ENCODE measurements at places on chromosomes 16 and 17. TPM values are rescaled to one million over a fixed set of nuclear protein-coding genes. Genes with fewer than 3 reads are reported as not detected.

The ABCC11 gene
- total RNA-seq = 1.3 TPM

The USP10 gene
- total RNA-seq = 70.5 TPM

The CD300A gene
- total RNA-seq = 21.0 TPM

The TNFRSF13B gene
- total RNA-seq = 0.34 TPM

GRCh38 chr16:14345512-14346115 lies 274.5 kb downstream of the MRTFB start:
- no peak for DNase-seq

DNA sequence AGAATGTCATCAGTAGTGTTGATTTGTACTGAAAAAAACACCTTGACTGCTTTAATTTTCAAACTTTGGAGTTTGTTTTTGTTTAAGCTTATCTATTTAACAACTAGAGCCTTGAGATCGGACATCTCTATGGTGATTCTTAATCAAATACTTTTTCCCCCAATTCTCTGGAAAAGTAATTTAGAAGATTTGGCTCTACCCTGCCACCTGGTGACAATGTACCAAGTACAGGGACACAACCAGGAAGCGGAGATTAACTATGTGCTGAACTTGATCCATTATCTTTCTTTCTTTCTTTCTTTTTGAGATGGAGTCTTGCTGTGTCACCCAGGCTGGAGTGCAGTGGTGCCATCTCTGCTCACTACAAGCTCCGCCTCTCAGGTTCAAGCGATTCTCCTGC lies 30.8 kb downstream of the USP43 start:
- DNase-seq = peak; percentile 8

GRCh38 chr17:28271431-28271830 lies 47.6 kb upstream of the TMEM97 start:
- no peak for DNase-seq

GRCh38 chr17:50682938-50683337 lies 24.8 kb downstream of the ANKRD40 start:
- no peak for DNase-seq

DNA sequence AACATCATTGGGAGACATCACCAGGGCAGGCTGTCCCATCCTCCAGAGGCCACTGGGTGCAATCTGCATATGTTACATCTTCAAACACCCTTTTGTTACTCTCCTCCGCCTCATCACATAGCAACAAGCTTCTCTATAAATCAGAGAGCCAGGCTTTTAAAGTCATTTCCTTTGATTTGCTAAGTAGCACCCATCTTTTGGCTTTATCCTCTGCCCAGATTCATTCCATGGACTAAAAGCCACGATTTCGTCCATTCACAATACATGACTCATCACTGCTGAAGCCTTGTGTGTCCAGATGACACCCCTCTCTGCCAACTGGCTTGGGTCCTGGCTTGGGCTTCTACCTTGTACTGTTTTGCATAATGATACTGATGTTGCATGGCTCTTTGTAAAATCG lies 2.0 kb upstream of the KRT38 start:
- no peak for DNase-seq

GRCh38 chr16:47160422-47160821 lies 16.7 kb upstream of the NETO2 start:
- DNase-seq = no peak

GRCh38 chr17:45149669-45150664 lies 1.7 kb downstream of the HEXIM1 start:
- DNase-seq = peak; percentile 86

GRCh38 chr16:28617874-28618273 lies 8.0 kb upstream of the SULT1A1 start:
- DNase-seq = no peak

DNA sequence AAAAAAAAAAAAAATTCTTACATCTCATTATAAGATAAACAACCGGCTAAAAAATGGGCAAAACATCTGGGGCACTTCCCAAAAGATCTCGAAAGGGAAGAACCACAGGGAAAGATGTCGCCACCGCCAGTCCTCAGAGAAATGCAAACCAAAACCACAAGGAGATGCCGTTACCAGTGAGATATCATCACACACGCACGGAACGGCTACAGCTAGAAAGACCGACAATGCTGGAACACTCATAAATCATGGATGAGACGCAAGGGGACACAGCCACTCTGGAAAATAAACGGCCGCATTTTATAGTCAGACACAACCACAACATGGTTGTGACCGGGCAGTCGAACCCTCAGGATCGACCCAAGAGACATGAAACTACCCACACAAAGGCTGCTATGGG lies 24.5 kb downstream of the WDR45B start:
- DNase-seq = peak; percentile 11

GRCh38 chr17:9987779-9988585 lies 82.9 kb upstream of the RCVRN start:
- peak; percentile 54 for DNase-seq

- no peak for DNase-seq
Measured at GRCh38 chr17:2212400-2212981, 91.1 kb downstream of the SMG6 start.

DNA sequence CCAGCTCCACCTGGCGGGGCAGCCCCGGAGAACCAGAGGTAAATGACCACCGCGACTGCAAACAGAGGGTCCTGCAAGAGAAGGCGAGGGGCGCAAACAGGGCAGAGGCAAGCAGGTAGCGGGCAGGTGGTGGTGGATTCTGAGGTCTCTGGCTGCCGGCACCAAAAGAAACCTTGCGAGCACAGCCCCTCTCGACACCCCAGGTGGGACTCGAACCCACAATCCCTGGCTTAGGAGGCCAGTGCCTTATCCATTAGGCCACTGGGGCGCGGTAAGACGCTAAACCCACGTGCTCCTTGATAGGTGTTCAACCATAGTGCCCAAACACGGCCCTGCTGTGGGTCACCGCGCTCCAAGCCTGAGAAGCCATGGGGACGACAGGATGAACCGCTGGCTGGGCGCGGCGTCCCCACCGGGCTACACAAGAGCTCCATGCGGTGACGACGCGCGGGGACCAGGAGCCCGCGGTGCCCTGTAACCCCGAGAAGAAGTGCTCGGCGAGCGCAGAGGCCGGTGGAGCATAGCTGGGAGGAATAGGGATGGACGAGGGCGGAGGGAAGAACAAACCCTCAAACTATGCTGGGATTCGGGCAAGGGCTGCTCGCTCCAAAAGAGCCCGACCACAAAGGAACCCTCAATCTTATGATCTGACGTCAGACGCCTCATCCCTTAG lies 12.4 kb downstream of the ATP5PD start:
- peak; percentile 92 for DNase-seq

DNA sequence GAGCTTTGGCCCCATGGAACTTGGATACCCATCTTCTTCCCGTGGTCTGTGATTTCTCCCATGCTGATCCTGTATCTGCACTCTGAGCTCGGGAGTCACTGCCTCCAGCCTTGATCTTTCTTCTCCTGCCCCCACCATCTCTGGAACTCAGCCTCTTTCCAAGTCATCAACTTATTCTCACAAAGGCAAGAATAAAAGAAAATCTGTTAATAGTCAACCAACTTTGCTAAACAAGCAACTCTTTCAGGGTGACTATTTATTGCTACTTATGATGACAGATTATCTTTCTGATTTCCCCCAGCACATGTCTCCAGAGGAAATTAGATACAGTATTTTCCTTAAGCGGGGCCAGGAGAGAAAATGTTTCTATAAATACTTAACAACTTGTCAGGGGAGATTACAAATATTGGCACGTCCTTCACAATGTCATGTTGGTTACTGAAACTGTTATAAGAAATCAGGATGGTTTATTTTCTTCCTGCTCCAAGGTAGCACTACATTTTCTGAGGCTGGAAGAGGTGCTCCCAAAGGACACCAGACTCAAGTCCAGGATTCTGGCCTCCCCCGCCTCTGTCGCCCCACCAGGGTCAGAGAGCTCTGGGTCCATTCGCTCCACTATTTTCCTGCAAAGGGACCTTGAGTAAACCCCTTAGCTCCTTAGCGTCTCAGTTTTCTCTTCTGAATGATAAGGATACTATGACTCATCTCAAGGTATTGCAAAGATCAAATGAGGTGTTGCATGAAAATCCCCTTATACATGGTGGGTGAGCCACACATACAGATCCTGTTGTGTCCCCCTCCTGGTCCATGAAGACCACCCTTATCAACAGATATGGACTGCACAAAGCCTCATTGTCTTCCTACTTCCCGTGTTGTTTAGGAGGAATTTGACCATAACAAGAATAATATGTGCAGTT lies 205.2 kb upstream of the WSCD1 start:
- DNase-seq = no peak

- peak; percentile 56 for DNase-seq
Measured at GRCh38 chr17:78112518-78113471, 15.8 kb downstream of the TMC6 start.

All from lung (tissue), 17 donors.